ENCODE measurements at places on chromosomes 7 and 10.

GRCh38 chr10:133357285-133358161 is at the start of gene FUOM:
Gene FUOM (minus strand): TSS chr10:133358019. CDS start chr10:133358007, 12 bp downstream.
- no peak for DNase-seq

DNA sequence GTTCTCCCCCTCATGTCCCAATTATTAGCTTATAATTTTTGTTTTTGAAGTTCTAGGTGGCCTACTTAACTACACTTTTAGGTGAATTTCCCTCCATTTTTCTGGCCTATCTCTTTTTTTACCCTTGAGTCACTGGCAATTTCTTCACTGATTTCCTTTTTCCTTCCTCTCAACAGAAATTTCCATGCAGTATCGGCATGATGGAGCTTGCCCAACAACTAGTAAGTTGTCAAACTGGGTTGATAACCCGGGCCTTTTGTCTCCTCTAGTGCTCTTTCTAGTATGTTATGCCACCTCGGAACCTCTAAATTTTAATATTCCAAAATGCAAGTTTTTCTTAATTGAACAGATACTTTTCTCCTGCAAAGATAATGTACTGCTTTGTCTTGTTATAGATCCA is 147.1 kb downstream of the MLLT10 start:
- no peak for DNase-seq

GRCh38 chr10:91378061-91378460 is 32.1 kb upstream of the HECTD2 start:
- no peak for DNase-seq

DNA sequence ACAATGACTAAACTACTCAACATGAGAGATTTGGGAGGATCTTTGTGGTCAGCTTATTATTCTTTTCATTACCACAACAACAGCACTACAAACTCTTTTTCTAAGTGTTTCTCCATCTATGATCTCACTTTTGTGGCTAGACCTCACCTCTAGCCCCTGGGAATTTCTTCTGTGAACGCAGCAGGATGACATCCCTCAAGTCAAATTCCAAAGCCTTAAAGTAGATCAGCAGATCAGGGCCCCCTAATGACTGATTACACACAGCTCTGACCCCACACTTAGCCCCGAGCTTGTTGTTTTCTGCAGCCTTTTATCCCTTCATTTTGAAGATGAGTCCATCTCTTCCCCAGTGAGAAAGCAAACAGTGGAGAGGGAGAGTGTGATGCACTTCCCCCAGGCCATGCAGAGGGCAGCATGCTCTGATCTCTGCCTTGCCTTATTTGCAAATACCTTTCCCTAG is 27.3 kb downstream of the TFAM start:
- no peak for DNase-seq

DNA sequence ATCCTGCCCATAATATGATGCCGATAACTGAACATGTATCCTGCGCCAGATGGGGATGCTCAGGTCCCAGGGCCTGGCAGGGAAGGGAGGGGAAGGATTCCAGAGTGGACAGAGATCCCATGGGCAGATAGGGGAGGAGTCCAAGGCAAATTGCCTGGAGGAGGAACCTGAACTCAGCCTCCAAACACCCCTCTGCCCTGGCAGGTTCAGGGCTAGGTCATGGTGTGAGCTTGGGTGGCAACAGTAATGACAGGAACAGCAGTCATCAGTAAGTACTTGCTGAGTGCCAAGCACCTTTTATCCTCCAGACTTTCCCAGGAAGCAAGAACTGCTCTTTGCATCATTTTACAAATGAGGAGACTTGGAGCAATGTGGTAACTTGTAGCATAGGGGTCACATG is 3.8 kb upstream of the PALD1 start:
- DNase-seq = no peak

DNA sequence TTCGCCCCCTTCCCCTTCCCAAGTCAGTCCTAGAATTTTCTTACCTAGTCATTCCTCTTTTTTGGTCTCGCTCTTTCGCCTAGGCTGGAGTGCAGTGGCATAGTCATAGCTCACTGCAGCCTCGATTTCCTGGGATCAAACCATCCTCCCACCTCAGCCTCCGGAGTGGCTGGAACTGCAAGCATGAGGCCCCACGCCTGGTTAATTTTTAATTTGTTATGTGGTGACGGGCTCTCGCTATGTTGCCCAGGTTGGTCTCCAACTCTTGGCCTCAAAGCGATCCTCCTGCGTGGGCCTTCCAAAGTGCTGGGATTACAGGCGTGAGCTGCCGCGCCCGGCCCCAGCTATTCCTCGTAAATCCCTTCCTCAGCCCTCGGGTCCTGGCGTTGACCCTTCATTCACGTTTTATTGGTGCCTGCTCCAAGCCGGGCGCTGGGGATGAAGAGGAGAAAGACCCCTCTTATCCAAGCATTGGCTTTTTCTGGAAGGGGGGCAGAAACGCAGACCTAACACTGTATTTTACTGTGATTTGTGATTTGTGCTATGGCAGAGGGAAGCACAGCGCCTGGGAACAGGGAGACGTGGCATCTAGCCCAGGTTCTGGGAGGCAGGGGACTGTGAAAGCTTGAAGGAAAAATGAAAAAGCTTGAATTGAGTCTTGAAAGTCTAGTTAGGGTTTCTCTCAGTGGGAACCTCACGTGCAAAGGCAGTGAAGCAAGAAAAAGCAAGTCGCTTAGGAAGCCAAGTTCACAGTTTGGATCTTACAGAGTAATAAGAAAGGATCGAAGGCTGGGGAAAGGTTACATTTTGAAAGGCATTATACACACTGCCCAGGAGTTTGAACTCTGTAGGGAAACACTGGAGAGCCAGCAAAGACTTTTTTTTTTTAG is 516 bp downstream of the ZNHIT1 start:
- no peak for DNase-seq

DNA sequence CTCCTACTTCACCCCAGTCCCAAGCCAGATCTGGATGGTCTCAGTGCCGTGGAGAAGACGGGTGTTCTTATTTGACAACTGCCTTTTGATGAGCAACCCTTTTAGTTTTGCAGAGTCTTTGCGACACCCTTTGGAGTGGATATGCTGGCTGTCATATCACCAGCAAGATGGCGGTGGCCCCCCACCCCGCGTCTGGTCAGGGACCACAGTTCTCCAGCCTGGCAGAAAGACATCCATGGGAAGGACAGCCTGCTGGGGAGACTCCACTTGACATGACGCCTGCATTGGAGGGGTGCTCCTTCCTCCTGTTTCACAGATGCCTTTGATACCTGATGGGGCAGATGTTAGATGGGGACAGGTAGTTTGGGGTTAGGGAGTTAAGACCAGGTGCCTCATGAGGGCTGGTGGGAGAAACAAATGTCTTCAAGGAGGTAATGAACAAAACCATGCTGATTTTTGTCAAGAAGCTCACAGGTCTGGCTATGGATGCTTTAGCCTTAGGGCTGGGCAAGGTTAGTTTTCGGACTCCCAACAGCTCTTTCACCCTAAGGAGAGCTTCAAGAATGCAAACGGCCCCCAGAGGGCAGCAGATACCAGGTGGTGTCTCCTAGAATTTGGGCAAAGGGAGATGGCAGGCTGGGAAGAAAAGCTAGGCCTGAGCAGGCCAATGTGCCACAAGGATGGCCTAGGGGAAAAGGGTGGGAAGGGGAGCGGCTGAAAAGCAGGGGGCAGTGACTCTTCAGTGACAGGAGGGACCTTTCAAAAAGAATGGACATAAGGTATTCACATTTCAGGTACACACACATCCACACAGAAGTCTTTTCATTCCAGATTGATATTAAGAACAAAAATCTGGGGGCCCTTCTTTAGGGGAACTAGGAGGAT is 95.2 kb downstream of the CLEC2L start:
- DNase-seq = peak; percentile 23

- DNase-seq = no peak
These were observed 170.4 kb upstream of the C7orf33 start for GRCh38 chr7:148419856-148420832.

DNA sequence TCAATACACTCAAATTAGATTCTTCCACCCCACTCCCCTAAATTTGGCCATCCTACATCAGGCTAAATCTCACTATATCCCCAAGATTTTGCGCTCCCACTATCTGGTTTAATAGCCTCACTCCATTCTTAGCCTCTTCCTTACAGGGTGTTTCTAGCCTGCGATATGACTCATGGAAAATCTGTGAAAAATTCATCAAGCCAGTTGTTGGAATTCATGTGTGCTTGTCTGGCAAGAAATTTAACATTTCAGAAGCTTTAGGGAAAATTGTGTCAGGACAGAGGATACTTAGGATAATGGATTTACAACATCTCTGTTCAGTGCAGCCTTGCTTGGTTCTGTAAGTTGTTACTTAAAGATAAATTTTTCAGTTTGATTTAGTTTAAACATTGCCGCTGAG is 1249.9 kb upstream of the AUTS2 start:
- DNase-seq = no peak

DNA sequence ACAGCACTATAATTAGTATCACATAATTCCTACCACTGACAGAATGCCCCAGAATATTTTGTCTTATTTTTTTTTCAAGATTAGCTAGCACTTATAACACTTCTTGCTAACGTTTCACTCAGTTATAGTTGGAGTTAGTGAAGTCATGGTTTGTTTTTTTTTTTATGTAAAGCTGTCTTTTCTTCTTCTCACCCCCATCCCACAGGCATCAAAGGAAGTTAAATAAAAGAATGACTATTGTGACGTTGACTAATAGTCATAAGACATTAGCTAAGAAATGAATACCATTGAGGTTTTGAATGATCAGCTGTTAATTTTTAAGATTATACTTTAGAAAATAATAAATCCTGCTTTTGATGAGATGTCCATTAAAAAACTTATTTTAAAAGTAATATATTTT is 498.3 kb downstream of the GFRA1 start:
- DNase-seq = no peak

DNA sequence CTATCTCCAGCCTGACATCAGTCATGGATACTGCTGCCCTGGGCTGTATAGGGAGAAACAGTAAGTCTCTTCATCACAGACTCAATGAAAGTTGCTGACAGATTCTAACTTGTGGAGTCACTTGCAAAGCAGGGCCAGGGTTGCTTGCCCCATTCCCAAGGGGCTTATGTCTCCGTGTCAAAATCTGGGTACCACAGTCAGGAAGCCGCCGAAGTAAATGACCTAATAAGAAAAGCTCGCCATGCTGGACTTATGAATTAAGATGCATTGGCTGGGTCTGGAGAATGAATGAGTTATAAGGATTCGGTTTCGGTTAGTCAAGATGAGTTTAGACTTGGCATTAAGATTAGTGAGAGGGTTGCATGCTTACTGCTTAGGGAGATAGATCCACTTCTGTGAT is 10.8 kb upstream of the OR6V1 start:
- DNase-seq = no peak

DNA sequence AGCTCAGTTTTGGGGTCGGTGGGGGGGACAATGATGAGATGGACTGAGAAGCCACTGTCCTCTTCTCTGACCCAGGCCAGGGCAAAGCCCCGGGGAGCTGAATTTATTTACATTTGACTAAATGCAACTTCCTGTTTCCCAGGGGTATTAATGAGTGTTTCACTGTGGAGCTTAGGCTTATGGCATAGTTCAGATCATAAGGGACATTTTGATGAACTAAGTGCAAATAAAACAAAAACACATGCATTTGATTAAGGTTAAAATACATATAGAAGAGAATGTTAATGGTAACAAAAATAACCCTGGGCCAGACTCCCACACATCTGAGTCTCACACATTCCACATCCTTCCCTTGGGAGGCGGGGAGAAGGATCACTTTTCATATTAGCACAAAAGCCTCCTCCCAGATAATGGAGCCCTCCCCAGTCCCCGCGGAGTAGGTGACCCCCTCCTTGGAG is 320.6 kb downstream of the FRMD4A start:
- no peak for DNase-seq

GRCh38 chr10:103835096-103836050 is 20.0 kb downstream of the SH3PXD2A start:
- no peak for DNase-seq

- no peak for DNase-seq
These were observed 245.9 kb upstream of the PODXL start for GRCh38 chr7:131802195-131802864.

- no peak for DNase-seq
These were observed 203.5 kb downstream of the PTEN start for GRCh38 chr10:88066876-88067275.

DNA sequence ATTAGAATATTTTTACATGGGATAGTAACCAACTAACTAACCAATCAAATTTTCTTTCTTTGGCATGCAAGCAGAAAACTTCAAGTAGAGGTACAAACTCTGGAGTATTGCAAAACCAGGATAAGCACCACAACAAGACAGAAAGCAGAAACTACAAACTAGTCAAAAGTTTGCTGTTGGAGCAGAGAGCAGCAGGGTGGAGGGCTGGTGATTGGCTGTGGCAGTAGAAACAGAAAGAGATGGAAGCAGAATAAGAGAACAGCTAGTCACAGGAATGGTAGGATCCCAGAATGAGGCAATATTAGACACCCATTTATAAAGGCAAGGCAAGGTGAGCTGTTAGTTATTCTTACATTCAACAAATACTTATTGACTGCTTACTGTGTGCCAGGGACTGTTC is 6.8 kb upstream of the MACC1 start:
- no peak for DNase-seq

GRCh38 chr7:55946545-55946944 is 5.1 kb upstream of the MRPS17 start:
- no peak for DNase-seq

GRCh38 chr7:135224027-135224426 is 9.6 kb upstream of the STRA8 start:
- no peak for DNase-seq

GRCh38 chr10:123024540-123024939 is 15.7 kb downstream of the ACADSB start:
- no peak for DNase-seq

GRCh38 chr7:155287284-155287935 is 10.3 kb upstream of the INSIG1 start:
- no peak for DNase-seq

GRCh38 chr7:82616059-82616728 is 172.6 kb upstream of the CACNA2D1 start:
- no peak for DNase-seq

DNA sequence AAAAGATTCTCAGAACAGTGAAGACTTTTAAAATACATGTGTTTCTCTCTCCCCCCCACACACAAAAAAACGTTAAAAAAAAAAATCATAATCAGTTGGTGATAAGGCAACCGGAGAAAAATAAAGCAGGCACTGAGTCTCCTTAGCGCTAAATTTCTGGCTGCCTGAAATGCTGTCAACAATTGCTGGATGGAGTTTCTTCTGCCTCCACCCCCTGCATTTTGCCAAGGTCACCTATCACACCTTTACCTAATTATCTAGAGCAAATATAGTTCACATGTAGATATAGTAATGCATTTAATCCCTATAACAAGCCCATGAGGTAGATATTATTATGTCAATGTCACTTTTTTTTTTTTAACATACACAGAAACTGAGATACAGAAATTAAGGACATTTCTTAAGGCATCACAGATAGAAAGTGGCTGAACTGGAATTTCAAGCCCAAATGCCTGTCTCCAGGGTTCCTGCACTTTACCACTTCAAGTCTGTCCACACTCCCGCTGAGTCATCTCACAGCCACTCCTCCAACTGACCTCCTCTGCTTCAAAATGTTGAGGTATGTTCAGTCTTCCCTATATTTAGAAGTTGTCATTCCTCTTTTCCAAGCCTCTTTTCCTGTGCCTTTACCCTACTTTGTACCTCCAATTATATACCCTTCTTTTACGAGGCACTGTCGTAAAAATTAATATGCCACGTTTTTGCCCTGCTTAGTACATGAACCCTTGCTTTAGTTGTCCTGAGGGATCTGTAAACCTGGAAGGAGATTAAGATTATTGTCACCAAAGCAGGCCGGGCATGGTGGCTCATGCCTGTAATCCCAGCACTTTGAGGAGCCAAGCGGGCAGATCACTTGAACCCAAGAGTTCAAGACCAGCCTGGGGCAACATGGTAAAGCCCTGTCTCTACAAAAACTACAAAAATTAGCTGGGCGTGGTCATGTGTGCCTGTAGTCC is 72.8 kb upstream of the MPP7 start:
- DNase-seq = no peak

GRCh38 chr7:42479452-42479815 is 242.4 kb upstream of the GLI3 start:
- no peak for DNase-seq
